ENCODE measurements at places on chromosomes 12 and 14.

DNA sequence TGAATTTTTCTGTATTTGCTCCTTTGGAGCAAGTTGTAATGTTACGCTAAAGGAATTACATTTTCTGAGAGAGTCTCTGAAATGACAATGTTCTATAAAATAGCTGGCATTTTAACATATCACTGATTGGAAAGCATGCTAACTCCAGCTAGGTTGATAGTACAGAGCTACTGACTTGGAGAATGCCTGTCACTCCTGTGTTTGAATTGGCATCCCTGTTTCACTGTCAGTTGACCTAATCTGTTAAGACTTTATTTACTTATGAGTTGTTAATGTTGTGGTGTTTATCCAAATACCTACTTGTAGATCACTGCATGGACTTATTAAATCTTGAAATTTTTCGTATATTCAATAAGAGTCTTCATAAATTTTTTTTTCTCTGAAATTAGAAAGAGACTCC lies 33.6 kb downstream of the HCFC2 start:
- DNase-seq = no peak

- no peak for DNase-seq
Measured at GRCh38 chr12:79455286-79455685, 235.5 kb downstream of the PAWR start.

GRCh38 chr12:18851271-18851670 lies 113.4 kb downstream of the CAPZA3 start:
- no peak for DNase-seq

- DNase-seq = no peak
Measured at GRCh38 chr12:123265851-123266678, 5.6 kb downstream of the CDK2AP1 start.

GRCh38 chr12:77601069-77601468 lies 229.6 kb upstream of the NAV3 start:
- no peak for DNase-seq

GRCh38 chr12:51118706-51119105 lies 35.3 kb upstream of the CSRNP2 start:
- no peak for DNase-seq

DNA sequence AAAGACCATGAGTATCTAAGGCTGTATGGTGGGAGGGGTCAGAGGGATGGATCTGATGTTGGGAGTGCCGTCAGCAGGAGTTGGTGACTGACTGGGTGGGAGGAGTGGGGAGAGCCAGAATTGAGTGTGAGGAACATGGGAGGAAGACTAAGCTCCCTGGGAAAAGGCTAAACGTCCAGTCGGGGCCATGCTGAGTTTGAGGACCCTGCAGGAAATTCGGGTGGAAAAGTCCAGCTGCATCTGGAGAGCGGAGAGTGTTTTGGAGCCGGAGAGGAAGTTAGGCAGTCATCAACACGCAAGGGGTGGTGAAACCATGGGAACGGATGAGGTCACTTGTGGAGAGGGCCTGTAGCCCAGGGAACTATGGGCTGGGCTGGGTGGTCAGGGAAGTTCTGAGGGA lies 60.9 kb downstream of the ELK3 start:
- no peak for DNase-seq

DNA sequence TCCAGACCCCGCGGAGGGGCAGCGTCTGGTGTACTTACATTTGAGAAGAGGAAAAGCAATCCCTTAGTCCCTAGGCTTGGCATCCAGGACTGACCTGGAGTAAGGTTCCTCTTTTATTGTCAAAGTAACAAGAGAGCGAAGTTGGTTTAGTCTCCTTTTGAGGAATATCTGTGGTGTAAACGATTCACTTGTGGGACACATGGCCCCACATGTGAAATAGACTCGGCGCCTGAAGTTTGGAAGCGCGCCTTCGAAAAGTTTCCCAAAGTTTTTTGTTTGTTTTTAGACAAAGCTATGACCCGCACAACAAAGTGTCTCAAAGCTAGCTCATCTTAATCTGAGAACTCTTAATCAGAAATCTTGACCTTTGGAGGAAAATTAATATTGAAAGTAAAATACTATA lies 744 bp downstream of the STYX start:
- no peak for DNase-seq

DNA sequence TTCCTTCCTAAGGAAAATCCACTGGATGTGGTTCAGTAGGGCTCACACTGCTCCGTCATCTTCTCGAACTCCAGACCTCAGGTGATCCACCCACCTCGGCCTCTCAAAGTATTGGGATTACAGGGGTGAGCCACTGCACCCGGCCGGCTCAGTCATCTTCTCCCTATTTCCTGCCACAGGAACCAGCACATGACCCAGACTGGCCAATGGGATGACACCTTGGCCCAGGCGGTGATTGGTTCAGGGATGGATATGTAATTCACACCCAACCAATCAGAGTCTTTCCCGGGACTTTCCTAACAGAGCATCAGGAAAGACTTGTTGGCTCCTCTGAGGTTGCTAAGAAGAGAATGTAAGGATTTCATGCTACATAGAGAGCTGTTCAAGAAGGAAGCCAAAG lies 19.2 kb upstream of the C12orf76 start:
- DNase-seq = no peak

DNA sequence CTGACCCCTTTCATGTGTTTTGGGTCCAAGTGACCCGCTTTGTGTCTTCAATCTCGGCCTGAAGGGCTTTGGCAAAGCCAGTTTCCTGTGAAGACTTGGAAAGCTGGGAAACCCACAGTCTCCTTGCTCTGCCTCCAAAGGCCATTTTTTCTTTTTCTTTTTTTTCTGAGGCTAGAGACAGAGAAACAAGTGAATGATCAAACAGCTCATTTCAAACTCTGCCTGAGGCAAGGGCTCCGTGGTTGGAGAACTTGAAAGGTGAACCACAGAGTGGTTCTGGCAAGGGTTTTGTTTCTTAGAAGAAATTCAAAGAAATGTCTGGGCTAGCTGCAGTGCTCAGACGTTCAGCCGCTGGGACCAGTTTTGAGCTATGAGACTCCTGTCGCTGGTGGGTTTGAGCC lies 62.7 kb downstream of the ERH start:
- DNase-seq = no peak

- DNase-seq = no peak
Measured at GRCh38 chr14:71933001-71933587, 865 bp downstream of the RGS6 start.

GRCh38 chr12:8742501-8742900 lies 44.7 kb downstream of the RIMKLB start:
- DNase-seq = no peak

GRCh38 chr12:77064896-77065360 lies 441 bp downstream of the E2F7 start:
- no peak for DNase-seq

- DNase-seq = no peak
Measured at GRCh38 chr14:39050389-39050788, 52.6 kb downstream of the SEC23A start.

DNA sequence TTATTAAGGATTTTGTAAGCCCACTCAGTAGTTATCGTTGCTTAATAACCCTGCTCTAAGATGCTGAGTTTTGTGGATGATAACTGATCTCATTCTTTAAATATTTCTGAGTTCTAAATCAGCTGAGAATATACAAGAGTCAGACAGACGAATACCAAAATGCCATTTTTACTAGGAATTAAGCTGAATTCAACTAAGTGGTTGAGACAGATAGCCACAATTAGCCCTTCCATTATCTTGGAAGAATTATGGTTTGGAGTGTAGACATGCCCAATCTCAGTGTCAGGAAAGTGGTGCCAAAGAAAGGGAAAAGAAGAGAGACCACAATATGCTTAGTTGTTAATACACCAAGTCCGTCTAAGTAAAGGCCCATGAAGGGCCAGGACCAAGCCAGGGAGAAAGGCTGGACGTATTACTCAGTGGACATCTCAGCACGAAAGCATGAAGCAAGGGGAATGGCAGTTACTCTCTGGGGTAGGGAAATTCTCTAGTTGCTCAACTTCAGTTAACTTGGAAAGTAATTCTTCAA lies 58.6 kb downstream of the KCNA5 start:
- DNase-seq = no peak

- DNase-seq = no peak
Measured at GRCh38 chr12:76010732-76011458, 20.7 kb downstream of the PHLDA1 start.

GRCh38 chr12:109163167-109163566 lies 46.8 kb downstream of the ACACB start:
- no peak for DNase-seq

DNA sequence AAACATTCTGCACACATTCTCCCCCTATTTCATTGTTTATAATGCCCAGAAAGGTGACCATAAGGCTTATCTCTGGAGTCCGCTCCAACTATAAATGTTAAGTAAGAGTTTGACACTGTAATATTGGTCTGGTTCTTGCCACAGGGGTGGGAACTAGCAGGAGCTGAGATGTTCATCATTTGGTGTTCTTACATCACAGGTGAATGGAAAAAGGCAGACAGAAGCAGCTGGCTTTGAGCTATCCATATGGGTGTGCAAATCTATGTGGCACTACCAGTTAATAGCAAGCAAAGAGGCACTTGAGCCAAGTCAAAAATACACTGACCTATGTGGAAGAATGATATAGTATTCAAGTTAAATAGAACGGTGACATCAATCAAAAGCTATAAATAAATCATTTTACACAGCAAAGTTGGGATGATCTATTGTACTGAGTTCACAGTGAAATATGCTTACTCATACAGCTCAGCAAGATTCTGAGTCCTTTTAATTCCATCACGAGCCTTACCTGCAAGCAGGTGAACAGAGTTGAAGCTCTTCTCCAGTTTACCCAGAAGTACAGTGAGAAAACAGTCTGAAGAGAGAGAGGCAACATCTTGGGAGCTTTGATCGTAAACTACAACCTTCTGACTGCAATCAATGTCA lies 43.2 kb downstream of the DUSP16 start:
- DNase-seq = no peak

- no peak for DNase-seq
Measured at GRCh38 chr12:91620992-91621391, 438.4 kb upstream of the DCN start.

GRCh38 chr12:24072302-24072701 lies 122.8 kb upstream of the SOX5 start:
- no peak for DNase-seq

GRCh38 chr14:103436533-103436932 lies 51.3 kb downstream of the MARK3 start:
- DNase-seq = no peak

GRCh38 chr14:20522332-20522731 lies 17.0 kb downstream of the RNASE10 start:
- DNase-seq = no peak

DNA sequence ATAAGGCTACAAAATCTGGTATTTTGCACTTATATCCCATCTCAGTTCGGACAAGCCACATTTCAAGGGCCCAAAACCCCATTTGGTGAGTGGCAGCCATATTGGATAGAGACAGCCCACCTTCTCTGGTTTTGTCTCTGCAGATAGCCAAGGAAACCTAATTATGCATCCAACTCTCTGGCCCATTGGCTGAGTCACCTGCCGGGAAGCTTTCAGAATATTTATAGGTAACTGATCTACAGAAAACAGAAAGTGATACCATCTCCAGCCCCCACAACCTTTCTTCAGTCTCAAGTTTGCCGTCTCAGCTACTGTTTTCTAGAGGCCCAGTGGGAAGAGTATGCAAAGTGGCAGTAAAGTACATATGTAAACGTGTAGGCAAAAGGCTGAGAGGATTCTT lies 33.7 kb upstream of the PPP1CC start:
- no peak for DNase-seq

DNA sequence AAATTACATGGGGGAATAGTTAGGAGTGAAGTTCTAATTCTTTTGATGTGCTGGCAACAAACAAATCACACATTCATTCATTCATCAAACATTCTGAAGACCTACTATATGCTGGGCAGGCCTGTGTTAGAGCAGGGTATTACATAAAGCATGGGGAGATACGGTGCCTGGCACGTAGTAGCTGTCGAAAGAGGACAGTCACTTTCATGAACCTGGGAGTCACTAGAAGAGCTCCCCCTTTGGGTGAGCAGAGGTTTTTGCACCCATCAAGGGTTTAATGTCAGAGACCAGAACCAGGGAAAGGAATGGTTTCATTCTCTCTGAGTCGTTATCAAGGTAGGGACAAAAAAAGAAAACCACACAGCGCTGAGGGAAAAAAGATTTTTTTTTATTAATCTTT lies 10.0 kb downstream of the LHX5 start:
- DNase-seq = no peak

- DNase-seq = no peak
Measured at GRCh38 chr14:31194661-31195060, 12.9 kb downstream of the HECTD1 start.

DNA sequence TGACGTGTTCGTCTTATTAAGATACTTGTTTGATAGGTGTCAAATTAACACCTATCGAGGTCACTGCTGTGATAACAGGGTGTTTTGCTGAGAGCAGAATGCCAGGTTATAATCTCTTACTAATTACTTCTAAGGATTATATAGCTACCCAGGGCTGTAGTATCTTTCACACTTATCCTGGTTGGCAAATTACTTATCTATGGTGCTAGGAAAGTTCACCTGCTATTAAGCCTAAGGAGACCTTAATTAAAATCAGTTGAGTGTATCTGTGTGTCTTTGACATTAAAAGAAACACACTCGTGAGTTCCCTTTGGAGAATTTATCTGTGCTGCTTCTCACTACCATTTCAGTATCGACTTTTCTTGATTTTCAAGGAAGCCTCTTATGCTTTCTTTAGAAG lies 301.6 kb upstream of the SLC16A7 start:
- DNase-seq = no peak

DNA sequence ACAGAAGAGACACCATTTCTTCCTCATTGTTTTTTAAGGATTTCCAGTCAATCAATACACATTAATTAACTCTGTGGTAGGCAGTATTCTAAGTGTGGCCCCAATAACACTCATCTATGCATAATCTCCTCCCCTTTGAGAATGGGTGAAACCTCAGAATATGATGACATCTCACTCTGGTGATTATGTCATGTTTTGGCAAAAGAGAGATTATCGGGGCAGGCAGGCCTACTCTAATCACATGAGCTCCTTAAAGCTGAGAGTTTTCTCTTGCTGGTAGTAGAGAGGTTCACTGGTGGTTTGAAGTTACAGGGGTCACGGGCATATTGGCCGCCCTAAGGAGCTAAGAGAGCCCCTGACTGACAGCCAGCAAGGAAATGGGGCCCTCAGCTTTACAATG lies 7.1 kb upstream of the LGMN start:
- DNase-seq = no peak

- no peak for DNase-seq
Measured at GRCh38 chr12:109753959-109754358, 40.3 kb downstream of the FAM222A start.

DNA sequence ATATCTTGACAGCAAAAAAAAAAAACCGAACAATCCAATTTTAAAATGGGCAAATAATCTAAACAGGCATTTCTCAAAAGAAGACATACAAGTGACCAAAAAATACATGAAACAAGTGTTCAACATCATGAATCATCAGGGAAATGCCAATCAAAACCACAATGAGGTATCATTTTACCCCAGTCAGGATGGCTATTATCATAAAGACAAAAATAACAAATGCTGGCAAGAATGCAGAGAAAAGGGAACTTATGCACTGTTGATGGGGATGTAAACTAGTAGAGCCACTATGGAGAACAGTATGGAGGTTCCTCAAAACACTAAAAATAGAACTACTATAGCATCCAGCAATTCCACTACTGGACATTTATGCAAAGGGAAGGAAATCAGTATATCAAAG lies 448.2 kb downstream of the RGS6 start:
- no peak for DNase-seq

GRCh38 chr14:59301354-59301753 lies 112.9 kb downstream of the DAAM1 start:
- DNase-seq = no peak

GRCh38 chr14:36773558-36773957 lies 111.9 kb downstream of the PAX9 start:
- DNase-seq = no peak
